ENCODE measurements at places on chromosomes 4 and X.

- no peak for DNase-seq
Observed at GRCh38 chr4:6513678-6514077, 41.3 kb upstream of the PPP2R2C start.

GRCh38 chrX:26789751-26790150, 573.8 kb downstream of the MAGEB5 start:
- DNase-seq, result no peak

DNA sequence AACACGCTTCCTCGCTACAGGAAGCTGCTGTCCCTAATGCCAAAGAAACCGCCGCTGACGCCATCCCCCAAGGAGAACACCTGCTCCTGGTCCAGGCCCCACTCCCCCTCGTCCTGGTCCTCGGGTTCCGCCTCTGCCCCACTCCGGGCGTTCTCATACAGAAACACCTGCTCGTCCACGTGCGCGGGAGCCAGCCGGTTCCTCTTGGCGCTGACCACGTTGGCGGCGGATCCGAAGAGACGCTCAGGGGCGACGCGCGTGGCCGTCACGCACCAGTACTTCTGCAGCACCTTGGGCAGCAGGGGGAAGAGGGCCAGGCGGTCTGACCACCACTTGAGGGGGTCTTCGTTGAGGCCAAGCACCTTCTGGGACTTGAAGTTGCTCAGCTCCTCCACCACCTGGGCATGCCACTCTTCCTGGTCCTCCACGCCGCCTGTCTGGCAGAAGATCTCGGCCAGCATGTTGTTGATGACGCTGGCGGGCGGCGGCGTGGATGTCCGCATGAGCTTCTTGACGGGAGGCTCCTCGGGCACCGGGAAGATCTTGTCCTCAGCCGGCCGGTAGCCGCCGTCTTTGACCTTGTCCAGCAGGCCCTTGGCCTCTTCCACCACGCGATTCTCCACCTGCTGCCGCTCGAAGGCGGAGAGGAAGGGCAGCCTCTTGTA, 12.0 kb downstream of the DHRSX start:
- no peak for DNase-seq

DNA sequence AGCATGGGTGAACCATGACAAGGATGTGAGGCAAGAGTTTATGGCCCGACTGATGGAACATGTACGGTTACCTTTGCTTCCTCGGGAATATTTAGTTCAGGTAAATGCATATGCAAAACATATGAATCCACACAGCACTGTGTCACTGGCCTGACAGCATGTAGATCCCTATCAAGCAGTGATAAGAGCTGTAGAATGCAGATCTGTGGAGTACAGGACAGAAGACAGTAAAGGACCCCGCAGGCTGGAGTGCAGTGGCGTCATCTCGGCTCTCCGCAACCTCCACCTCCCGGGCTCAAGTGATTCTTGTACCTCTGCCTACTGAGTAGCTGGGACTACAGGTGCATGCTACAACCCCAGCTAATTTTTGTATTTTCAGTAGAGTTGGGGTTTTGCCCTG, 29.8 kb upstream of the MSMO1 start:
- no peak for DNase-seq

DNA sequence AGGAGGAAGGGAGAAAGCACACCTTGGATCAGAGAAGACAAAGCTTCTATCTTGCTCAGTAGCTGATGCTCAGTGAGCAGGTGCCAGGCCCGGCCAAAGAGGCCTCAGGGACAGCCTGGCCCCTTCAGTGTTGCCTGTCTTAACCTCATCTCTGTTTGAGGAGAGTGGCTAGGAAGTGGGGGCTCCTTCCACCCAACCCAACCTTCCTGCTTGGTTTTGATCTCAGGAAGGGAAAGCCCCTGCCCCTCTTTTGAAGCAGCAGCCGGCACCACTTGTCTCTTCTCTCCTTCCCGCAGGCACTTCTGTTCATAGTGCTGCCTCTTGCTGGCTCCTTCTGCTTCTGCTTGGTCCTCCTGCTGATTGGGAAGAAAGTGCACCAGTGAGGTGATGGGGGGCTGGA, 2.4 kb upstream of the AFF2 start:
- DNase-seq, result no peak

DNA sequence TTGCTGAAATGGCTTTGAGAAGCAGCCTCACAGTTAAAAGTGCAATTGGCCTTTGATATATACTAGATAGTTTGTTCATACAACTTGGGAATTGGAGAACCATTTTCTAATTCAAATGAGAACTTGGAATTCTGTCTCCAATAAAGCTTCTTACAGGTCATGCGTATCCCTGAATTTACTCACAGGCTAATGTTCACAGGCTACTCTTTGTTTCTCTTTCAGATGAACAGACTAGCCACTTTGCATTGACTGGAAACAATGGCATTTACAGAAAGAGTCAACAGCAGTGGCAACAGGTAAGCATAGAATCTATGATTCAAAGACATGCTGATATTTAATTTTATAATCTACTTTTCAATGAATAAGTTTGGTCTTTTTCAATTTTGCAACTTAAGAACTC, 13.5 kb downstream of the AFF1 start:
- no peak for DNase-seq

DNA sequence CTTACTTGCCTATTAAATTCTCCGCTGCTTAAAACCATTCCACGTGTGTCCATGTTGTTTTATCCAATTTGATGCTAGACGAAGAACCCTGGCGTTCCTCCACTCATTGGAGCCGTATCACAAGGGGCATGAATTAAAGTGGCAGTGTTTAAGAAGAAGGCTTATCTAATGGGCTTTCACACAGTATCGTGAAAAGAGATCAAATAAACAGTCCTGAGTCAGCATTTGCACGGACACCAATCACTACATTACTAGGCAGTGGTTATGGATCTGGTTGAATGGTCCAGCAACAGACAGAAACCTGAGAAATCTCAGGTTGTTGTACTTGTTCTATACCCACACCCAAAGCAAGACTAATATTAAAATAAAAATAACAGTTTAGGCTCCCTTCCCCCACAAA, 671.6 kb downstream of the FAT4 start:
- DNase-seq, result no peak

GRCh38 chr4:169658975-169659715, 38.8 kb downstream of the CLCN3 start:
- DNase-seq, result no peak

DNA sequence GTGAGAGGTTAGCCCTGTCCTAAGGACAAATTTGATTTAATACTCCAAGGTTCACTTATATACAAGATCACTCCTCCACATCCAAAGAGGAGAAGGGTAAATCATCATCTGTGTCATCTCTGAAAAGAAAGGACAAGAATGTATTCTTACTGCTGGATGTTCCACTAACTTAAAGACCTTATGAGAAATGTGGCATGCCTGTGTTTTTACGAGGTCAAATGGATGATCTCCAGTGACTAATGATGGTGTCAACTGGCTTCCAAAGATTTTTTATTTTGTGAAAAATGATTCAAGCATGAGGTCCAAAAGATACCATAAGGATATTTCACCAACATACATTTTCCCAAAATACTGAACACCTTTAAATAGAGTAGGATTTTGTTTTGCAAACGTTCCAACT, 143.4 kb downstream of the PTCHD1 start:
- no peak for DNase-seq

GRCh38 chr4:23245203-23245832, 552.6 kb downstream of the GBA3 start:
- no peak for DNase-seq

DNA sequence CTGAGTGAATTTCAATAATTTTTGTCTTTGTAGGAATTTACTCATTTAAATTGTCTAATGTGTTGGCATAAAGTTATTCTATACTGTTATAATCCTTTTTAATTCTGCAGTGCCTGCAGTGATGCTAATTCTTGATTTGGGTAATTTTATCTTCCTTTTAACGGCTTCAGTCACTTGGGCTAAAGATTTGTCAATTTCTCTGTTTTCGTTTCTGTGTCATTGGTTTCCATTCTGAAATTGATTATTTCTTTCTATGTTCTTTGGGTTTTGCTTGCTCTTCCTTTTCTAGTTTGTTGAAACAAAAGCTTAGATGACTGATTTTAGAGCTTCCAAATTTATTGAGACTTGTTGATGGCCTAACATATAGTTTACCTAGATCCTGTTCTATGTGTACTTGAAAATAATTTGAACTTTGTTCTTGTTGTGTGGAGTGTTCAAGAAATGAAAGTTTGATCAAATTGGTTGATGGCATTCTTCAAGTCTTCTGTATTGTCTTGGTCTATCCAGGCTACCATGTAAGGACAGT, 89.4 kb downstream of the TNIP2 start:
- DNase-seq, result no peak

DNA sequence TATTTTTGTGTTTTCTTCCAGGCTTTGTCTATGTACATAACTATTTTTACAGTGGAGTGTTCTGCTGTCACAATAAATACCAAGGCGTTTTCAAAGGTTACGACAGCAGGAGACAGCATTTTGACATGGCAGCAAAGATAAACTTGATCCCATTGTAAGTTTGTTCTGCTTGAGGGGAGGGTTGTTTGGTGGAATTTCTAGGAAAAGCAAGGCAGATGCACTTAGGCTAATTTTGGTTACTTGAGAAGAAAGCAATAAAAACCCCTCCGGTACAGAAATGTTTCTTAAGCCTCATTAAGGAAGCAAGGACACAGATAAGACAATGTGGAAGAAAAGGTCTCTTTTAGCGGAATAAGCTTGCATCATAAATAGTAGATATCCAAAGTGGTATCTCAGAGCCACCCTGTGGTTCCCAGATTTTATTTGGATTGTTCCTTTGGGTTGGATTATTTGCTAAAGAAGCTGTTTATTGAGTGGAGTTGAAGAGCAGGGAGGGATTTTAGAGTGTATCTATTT, 54.3 kb downstream of the CLCN5 start:
- DNase-seq, result no peak

DNA sequence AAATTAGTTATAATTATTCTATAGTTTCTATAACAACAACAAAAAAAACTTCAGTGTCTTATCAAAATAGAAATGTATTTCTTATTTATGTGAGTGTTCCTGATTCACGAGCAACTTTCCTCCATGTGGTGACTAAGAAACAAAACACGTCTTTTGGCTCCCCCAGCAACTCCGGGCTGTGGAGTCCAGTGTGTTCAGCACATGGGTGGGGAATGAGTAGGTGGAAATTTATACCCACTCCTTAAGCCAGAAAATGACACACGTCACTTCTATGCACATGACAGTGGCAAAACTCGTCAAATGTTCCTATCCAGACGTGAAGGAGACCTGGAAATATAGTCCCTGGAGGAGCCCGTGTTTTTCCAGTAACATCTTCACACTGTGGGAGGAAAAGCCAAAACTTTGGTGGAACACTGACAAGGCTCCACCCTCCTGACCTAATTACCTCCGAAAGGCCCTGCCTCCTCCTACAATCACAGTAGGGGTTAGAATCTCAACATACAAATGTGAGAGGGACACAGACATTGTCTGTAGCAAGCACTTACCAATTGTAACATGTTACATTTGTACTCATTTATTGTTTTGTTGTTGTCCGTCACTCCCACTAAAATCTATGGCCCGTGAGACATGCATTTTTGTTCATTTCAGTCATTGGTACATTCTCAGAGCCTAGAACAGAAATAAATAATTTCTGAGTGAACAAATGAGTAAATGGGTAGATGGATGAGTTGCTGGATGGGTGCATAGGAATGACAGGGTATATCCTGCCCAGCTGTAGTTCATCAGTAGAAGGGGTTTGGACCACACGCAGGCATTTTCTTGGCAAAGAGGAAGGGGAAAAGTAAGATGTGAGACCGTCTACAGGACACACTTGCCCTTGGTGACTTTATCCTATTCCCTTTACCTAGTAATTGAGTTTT, 605.8 kb upstream of the TENM3 start:
- DNase-seq, result no peak

DNA sequence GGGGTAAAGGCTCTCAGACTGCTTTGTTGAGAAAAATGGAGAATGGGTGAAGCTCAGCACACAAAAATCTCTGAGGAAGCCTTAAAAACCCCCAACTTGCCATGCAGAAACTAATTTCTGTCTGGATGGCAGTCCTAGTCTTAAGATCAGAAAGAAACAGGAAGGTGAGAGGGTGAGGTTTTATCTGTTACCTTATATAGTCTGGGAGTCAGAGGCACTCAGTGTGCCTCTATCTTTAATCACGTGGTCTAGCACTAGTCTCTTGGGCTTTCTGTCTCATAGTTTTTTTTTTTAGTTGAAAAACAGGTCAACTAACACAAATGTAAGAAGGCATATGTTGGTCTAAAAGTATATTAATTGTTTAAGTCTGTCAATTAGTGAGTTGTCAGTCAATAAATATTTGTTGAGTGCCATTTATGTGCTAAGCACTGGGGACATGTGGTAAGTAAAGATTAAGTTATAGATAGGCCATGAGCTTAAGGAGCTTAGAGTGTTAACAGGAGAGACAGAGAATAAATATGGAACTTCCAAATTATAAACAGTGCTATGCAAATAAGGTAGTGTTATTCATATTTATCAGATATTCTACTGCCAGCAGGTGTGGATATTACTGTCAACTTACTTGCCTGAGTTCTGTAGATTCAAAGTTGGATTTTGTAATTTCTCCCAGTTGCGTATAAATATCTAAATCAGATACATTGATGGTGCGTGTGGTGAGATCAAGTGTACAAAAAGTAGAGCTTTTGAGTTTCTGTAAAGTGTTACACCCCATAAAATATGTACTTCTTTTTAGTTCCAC, 7.0 kb downstream of the CYBB start:
- no peak for DNase-seq

DNA sequence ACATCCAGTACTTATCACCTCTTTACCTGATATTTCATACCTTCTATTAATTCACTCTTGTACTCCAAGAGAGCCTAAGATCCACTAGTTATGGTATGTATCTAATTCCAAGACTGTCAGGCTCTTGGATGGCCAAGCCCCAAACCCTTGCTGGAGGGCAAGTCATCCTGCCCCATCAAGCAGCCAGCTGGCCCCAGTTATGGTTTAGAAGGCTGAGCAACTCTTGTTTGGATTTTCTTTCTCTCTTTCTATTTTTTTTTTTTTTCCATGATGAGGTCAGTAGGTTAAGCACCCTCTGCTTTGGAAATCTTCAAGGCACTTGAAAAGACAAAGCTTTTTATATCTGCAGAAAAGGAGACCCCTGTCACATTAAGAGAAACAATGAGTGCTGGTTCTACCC, 10.9 kb upstream of the FGF16 start:
- DNase-seq, result no peak

- no peak for DNase-seq
Observed at GRCh38 chr4:9762823-9763475, 18.5 kb upstream of the DRD5 start.

- DNase-seq, result no peak
Observed at GRCh38 chrX:149648932-149649331, 17.3 kb upstream of the TMEM185A start.

DNA sequence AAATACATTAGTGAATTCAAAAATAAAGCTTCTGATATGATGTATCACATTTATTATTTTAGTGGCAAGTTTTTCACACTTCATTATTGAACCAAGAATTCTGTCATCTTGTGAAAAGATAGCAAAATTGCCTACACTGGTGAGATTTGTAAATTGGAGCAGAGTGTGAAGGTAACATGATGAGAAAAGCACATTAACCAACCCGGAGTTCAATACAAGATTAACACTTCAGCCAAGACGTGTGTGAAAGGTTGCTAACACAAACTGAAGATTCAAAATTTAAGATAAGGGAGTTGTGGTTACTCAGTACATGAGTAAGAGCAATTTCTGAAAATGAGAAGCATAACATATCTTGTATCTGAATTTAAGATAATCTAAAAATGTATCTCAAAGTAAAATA, 346.7 kb downstream of the PDHA2 start:
- no peak for DNase-seq
